Stimulated activated CD8-positive, alpha-beta memory T cell treated with anti-CD3 and anti-CD28 coated beads, Interleukin-7, amount 100 ng/mL, for 1 hour (primary cell): ENCODE measurements at places on chromosomes 12 and 14.

- DNase-seq: no peak
Measured at GRCh38 chr12:30990316-30990715, 63.8 kb downstream of the TSPAN11 start.

GRCh38 chr12:82880442-82880901 is 193.8 kb downstream of the TMTC2 start:
- no peak for DNase-seq

DNA sequence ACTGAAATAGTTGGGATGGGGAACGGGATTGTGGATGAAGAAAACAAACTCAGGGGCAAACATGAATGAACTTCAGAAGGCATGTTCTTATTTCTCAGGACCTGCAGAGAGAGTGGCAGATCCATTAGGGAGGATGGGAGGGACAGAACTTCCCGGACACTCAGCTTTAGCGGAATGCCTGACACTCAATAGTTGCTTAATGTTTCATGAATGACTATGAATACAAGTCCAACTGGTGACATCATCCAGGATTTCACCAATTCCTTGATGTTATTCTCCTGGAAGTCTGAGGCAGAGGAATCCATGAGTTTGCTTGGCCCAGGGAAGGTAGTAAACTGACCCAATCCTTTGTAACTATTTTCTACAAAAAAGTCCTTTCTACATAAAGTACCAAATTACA is 37.8 kb upstream of the LRRC10 start:
- DNase-seq: no peak

GRCh38 chr14:94213741-94214140 is 39.6 kb downstream of the PPP4R4 start:
- DNase-seq: no peak

GRCh38 chr12:77392467-77393088 is 327.2 kb upstream of the E2F7 start:
- no peak for DNase-seq

GRCh38 chr12:57874166-57875108 is 27.9 kb upstream of the CTDSP2 start:
- no peak for DNase-seq
